ENCODE measurements at places on chromosomes 6 and 20.
A peak's percentile ranks its signal among the peaks of the same experiment; 100 is the strongest.

- DNase-seq, result no peak
Measured at GRCh38 chr6:7809346-7809745, 83.4 kb downstream of the BMP6 start.

DNA sequence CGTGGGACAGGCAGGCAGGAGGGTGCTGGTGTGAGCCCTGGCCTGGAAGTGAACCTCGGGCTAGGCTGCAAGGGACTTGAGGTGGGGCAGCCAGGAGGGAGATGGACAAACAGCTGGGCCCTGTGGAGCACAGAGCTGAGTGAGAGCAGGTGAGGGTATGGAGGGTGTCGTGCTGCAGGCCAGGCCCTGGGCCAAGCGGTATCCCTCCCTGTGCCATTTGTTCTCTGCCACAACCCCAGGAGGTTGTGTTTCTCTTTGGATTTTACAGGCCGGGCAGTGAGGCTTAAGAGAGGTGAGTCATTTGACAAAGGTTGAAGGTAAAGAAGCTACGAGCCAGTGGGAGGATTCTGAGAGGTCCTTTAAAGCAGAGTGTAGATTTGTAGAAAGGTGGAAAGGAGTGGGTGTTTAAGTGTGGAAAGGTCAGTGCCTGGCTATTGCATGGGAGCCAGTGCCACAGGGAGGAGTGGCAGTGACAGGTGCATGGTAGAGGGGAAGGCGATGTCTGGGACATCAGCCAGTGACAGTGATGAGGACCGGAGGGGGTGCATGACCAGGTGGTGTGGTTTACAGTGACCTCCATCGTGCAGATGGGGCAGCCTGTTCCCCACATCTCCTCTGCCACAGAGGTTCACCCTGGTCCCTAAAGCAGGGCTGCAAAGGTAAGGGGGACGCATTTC lies 39.8 kb downstream of the GMPR start:
- no peak for DNase-seq

GRCh38 chr6:148619891-148620290 lies 126.9 kb upstream of the UST start:
- DNase-seq, result no peak

DNA sequence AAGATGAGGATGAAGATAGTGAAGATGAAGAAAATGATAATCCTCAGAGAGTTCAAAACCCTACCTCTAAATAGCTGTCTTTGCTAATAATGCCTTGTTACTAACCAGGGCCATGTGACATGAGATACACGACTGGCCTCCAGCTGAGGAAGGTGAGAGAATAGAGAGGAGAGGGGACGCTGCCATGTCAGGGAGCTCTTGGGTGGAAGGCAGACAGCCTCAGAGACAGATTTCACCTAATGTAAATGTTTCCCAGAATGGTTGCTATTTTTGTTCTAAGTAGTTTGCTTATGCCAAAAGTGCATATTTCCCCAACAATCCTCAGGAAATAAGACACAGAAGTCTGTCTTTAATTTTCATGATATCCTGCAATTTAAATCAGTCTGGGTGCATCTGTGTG lies 138.4 kb downstream of the ELOVL4 start:
- no peak for DNase-seq

DNA sequence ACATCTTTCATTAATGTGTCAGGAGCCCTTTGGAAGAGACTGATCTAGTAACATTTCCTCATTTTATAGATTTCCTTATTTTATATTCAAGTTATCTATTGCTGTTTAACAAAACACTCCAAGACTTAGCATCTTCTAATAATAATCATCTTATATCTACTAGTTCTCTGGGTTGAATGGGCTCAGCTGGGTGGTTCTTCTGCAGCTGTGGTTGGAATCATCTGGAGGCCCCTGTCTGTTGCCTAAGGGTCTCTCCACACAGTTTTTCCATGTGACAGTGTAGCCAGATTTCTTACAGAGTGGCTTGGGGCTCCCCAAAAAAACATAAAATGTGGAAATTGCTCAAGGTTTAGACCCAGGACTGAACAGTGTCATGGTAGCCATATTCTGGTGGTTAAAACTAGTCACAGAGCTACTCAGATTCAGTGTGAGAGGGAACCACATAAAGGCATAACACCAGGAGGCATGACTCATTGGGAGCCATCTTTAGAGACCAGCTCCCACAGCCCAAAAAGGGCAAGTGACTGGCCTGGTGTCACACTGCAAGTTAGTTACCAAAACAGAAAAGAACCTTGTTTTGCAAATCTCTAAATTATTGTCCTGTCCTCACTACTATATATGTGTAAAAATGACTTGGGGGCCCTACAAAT lies 11.5 kb downstream of the SLC2A10 start:
- peak; percentile 45 for DNase-seq

- no peak for DNase-seq
Measured at GRCh38 chr6:69311888-69312287, 484.9 kb downstream of the LMBRD1 start.

GRCh38 chr20:54237116-54237943 lies 29.4 kb downstream of the PFDN4 start:
- no peak for DNase-seq

- peak; percentile 40 for DNase-seq
Measured at GRCh38 chr6:40550202-40551101, 36.7 kb downstream of the LRFN2 start.

DNA sequence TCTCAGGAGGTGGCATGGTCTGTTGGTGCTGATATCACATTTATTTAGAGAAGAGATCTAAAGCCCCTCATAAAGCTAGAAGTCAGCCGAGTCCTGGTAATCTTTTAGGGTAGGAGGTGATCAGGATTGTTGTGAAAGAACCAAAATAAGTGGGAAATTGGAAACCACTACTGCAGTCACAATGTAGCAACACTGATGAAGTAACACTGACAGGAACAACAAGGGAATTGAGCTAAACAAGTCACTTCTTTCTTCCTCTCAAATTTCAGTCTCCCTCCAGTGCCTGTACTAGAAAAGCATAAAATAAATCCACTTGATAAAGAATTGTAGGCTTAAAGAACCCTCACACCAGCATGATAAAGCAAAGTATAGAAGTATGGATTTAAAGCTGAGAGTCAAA lies 1509.0 kb downstream of the GRIK2 start:
- no peak for DNase-seq

DNA sequence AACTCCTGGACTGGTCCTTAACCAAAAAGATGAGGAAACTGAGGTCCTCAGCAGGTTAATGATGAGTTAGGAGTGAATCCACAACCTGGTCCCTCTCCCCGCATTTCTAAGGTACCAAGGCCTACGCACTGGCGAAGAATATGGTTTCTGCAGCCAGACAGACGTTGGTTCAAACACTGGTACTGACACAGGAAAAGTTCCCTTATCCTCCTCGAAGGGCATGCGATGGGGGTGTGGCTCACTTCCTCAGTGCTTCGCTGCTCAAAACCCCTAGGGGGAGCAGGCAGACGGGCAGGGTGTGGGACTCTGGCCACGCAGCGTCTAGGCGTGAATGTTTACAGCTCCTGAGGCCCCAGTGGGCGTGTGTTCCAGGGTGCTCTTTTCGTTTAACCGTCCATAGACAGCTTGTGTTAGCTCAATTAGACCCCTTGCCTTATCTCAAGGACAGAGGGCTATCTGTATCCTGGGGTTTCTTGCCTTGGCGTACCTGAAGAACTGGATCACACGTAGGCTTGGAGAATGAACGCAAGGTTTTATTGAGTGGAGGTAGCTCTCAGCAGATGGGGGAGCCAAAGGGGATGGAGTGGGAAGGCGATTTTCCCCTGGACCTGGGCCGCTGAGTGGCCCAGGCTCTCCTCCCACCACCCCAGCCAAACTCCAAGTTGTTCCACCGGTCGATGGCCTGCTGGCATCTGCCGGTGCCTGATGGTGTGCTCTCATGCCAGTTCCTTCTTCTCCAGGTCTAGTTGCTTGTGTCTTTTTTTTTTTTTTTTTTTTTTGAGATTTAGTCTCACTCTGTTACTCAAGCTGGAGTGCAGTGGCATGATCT lies 31.8 kb upstream of the PTPN1 start:
- peak; percentile 82 for DNase-seq

GRCh38 chr6:13334953-13335352 lies 6.6 kb upstream of the TBC1D7 start:
- peak; percentile 46 for DNase-seq

DNA sequence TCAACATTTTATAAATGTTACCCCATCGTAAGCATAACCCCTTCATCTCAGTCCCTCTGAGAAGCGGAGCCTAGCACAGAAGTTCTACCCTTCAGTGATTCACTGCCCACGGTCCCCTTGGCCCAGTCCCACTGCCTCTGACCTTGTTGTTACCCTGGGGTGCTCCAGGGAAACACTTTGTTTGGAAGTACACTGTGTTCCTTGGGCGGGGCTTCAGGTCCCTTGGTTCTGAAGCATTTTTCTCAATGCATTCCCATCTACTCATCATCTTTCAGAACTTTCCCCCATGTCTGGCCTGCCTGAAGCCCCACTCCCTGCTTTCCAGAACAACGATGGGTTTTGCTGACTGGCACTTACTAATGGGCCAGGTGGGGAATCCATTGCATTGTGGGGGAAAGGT lies 296.2 kb downstream of the FOXA2 start:
- DNase-seq, result no peak

GRCh38 chr20:2840967-2841531 lies 504 bp downstream of the VPS16 start:
- peak; percentile 80 for DNase-seq

DNA sequence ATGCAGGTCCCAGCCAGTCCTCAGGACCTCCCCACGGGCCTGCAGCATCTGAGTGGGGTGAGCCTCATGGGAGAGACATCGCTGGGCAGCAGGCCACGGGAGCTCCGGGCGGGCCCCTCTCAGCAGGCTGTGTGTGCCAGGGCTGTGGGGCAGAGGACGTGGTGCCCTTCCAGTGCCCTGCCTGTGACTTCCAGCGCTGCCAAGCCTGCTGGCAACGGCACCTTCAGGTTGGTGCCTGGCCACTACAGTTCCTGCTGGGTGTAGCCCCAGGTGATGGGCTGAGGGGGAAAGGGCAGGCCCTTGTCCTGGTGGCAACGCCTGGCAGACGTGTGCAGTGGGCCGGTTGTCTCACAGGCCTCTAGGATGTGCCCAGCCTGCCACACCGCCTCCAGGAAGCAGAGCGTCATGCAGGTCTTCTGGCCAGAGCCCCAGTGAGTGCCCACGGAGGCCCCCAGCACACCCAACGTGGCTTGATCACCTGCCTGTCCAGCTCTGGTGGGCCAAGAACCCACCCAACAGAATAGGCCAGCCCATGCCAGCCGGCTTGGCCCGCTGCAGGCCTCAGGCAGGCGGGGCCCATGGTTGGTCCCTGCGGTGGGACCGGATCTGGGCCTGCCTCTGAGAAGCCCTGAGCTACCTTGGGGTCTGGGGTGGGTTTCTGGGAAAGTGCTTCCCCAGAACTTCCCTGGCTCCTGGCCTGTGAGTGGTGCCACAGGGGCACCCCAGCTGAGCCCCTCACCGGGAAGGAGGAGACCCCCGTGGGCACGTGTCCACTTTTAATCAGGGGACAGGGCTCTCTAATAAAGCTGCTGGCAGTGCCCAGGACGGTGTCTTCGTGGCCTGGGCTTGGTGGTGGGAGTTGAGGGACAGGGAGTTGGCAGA lies 787 bp upstream of the TNFRSF6B start:
- DNase-seq, result no peak

- DNase-seq, result no peak
Measured at GRCh38 chr6:92024881-92025280, 1394.5 kb downstream of the EPHA7 start.

GRCh38 chr20:32975698-32976674 lies 28.2 kb downstream of the SUN5 start:
- DNase-seq, result no peak

- DNase-seq, result peak; percentile 56
Measured at GRCh38 chr20:47220161-47220582, 136.3 kb downstream of the ZMYND8 start.

DNA sequence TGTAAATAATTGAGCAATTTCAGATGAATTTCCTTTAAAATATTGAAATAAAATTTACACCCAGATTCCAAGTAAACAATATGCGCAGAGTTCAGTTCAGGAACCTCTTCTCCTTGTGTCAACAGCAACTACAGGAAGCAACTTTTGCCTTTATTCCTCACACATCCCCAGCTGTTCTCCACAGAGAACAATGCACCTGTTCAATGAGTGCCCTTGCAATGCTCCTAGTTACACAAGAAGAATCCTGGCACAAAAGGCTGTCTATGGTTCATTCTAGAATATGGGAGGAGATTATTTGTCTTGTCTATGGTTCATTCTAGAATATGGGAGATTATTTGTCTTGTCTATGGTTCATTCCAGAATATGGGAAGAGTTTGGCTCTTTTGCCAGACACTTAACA lies 454.9 kb downstream of the BTBD3 start:
- DNase-seq, result no peak

DNA sequence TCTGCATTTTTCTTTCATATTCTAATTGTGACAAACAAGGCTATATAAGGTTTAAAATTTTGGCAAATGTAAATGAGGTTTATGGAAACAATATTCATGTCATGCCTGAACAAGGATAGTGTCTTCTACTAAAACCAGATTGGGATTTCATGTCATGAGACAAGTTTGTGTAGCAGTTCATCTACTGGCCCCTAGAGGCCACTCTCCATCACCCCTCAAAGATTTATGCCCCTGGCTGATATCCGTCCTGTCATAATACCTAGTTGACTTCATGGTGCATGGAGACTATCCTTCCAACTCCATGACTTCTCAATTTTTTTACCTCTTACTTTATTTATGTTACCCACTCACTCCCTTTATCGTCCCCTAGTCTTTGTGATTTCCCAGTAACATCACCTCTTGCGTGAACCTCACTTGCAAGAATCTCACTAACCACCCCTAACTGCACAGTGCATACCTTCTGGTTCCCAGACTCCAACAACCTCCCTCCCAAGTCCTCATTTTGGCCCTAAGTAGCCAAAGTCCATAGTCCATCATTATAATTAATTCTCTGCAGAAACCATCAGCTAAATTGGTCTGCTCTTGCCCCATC lies 179.8 kb downstream of the TASP1 start:
- DNase-seq, result peak; percentile 64

DNA sequence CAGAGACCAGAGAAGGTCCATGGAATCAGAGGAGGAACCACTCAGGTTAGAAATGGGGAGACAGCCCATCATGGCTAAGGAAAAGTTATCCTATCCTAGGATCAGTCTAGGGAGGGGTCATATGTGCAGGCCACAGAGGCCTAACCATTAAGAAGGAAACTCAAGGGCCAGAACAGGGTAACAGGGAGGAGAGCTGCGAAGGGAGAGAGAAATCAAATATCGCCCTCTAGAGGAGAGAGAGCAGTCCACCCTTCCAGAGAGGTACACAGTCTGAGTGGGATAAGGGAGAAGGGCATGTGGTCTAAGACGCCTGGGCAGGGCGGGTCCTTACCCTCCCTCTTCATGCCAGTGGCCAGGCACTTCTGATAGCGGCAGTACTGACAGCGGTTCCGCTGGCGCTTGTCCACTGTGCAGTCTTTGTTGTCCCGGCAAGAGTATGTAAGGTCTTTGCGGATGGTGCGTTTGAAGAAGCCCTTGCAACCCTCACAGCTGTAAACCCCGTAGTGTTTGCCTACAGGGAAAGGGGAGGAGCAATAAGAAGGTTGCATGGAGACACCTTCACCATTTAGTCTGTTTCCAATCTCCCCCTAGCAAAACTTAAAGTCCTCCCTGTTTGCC lies 2.9 kb downstream of the RXRB start:
- peak; percentile 69 for DNase-seq

DNA sequence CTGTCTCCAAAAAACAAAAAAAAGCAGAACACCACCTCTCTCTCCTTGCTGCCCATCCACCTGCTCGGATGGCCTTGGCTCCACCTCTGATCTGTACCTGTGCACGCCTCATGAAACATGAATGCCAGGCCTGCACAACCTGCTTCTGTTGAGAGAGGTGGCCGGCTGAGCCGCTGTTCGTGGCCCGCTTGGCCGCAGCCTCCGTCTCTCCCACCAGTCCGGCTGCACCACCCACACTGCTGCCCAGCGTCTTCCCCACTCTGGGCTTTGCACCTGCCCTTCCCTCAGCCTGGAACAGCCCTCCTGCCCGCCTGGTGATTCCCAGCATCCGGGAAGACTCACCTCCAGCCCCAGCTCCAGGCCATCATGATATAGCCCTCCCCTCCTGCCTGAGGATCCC lies 12.2 kb upstream of the ZBTB46 start:
- DNase-seq, result no peak

Measured in RPMI7951 (cell line).